ENCODE measurements at places on chromosomes 12 and 14.

DNA sequence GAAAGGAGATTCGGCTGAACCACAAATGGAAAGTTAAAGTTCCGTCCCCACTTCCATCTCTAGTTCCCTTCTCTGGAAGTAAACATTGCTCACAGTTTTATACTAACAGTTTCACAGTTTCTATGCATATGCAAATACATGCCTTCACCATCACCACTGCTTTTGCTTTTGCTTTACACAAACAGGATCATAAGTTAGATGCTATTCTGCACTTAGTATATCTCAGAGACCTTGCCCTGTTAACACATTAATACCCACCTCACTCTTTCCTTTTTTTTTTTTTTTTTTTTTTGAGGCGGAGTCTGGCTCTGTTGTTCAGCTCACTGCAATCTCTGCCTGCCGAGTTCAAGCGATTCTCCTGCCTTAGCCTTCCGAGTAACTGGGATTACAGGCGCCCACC is 890 bp downstream of the TEP1 start:
- no peak for DNase-seq

DNA sequence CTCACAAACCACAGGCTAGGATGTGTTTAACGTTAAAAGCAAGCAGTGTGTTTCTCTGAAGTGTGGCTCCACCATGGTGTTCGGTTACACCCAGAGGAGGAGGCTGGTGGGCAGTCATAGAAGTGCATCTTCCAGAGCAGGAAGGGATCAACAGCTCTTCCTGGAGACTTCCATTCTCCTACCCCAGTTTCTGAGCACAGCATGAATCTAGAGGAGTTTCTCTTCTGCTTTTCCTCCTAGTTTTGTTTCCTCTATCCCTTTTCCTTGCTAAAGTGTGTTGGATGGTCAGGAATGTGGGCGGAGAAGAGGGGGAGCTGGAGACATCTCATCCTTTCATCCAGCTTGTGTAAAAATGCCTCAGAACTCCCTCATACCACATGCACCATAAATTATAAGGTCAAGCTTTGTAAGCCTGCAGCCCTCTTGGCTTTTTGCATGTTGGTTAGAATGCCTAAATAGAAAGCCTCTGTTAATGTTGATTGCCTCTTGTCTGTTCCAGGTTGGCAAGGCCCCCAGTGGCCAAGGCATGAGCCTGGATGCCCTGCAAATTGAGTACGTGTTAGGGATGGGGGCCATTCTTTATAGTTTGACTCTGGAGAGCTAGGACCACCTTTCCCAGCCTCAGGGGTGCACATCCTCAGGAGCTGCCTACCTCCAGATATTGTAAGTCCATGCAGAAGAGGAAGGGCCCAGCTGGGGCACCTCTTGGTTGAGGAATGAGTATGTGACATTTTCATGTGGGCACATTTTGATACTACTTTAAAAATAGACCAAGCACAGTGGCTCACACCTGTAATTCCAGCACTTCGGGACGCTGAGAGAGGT is 4.0 kb upstream of the CKAP4 start:
- no peak for DNase-seq

DNA sequence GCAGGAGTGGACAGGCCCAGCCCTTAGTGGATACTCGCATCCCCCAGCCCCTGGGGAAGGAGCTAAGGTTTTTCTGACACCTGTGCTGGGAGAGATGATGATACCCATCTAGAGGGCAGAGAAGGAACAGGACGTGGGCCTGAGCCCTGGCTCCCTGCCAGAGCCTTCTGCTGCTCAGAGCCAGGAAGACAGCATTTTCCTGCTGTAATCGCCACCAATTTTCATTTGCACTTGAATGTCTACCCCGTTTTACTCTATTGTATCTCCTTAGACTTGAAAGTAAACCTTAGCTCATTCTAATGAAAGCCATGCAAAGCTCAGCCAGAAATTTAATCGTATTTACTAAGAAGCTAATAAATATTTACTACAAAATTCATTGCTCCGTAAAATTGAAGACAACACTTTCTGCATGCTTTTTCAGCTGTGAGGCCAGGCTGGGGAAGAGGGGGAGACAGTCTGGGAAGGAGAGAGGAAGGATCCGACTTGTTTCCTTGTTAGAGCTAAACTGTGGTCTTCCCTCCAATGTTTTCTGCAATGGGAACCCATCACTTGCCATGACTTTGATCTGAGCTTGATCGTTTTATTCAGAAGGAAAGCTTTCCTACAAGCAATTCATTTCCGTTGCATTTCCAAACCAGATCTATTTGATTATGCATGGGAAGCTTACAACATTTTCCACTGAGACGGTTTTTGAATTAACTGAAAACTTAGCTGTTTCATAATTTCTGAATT is 17.6 kb upstream of the TRAF3 start:
- DNase-seq = no peak

- no peak for DNase-seq
Measured at GRCh38 chr12:46900734-46901463, 75.1 kb upstream of the SLC38A4 start.

- peak; percentile 41 for DNase-seq
Measured at GRCh38 chr12:132084621-132085290, 59.4 kb downstream of the DDX51 start.

DNA sequence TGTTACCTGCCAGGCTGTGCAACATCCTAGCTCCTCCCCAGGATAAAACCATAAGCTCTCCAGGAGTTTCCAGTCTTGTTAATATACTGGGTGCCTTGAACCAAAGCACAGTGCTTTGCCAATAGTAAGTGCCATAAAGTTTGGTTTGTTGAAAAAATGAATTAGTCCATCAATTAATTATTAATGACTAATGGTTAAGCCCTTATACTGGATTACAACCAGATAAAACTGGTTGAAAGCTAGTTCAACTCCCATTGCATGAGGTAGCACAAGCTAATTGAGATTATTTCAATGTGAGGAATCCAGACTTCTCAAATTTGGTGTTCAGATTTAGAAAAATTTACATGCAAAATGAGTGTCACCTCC is 1.6 kb upstream of the KRT3 start:
- DNase-seq = no peak

DNA sequence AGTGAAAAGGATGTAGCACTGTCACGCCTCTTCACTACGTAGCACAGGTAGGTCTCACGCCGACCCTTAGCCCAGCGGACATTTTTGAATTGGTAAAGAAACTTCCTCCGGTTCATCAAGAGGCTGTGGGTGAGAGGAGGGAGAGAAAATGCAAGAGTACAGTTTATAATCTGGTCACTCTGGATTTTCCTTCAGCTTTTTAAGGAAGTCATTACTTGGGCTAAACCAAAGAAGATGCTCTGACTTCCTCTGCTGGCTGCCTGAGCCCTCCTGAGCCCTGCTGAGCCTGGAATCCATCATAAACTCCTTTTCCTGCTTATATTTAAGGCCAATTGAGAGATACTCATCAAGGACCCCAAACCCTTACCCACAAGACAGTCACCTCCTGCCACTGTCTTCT is 5.8 kb downstream of the AICDA start:
- no peak for DNase-seq

DNA sequence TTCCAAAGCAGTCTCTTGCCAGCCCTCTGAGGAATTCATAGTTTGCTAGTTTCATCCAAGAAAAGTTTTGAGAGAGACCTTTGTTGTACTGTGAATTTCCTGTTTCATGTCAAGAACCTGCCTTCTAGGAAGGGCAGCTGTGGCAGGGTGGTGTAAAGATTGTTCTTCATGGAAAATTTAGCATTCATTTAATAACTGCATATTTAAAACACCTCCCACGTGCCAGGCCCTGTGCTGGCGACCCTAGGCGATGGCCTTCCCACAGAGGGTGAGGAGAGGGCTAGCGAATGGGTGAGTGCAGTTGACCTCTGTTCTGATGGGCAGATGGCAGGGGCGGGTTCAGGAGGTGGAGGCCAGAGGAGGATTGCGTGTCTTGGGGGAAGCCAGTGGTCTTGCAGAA is 43.2 kb downstream of the MLXIP start:
- DNase-seq = no peak

DNA sequence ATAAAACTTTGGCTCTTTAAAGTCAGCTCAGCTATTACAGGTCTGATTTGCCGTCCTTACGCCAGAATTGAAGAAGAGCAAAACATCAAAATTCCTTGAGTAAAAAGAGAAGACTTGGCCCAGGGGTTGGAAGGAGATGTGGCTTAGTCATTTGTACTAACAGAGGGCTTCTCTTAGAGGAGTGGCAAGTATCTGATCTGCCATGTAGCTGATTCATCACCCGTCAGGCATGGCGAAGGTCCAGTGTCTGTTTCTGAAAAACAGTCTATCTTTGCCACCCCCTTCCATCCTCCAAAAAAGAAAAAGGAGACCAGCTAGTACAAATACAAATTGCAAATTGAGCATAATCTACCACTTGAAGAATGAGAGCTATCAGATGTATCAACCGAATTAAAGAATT is 91.9 kb downstream of the RAD52 start:
- DNase-seq = no peak

DNA sequence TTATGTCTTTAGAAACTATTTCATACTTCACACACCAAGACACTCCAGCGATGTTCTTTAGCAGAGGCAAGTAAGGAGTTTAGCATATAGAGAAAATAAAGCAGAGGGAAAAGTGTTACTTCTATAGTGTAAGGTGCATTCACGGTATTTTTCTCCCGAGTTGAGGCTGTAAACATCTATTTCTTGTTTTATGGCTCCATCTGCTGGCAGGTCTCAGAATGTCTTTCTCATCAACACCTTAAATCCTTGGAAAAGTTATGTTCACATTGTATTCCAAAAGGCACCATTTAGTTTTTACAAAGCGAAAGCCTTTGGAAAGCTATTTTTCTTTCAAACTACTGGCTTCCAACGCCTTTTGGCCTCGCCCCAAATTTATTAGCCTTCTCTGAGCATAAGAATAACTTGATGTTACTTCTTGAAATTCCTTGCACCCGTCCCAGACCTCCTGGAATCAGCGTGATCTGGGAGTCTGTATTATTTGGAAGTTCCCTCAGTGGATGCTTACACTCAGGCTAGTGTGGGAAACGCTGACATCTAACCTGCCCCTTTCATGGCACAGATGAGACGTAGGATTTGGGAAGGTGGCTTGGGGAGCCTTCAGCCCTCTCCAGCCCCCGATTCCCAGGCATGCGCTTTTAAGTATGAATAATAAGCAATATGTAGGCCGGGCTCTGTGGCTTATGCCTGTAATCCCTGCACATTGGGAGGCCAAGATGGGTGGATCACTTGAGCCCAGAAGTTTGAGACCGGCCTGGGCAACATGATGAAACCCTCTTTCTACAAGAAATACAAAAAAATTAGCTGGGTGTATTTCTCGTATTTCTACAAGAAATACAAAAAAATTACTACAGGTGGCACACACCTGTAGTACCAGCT is 1.9 kb upstream of the PIWIL1 start:
- peak; percentile 66 for DNase-seq

- DNase-seq = no peak
Measured at GRCh38 chr12:69047990-69048389, 115.0 kb upstream of the CPM start.

DNA sequence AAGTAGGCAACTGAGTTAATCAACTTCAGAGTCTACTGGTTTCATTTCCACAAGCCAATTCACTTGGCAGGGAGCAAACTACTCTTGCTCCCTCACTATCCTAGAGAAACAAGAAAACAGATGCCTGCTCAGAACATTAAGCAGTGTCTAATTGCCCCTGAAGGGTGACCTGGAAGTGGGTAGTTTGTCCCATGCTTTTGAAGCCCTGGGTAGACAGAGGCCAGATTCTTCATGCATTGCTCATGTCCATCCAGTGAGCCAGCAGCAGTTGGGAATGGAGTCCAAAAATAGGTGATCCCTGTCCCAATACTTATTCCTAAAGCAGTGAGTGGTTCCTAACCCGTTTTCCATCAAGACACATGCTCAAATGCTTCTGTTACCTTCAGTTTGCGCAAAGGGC is 48.8 kb downstream of the BICDL1 start:
- DNase-seq = no peak

- DNase-seq = no peak
Measured at GRCh38 chr14:53515276-53515675, 362.2 kb upstream of the DDHD1 start.

- no peak for DNase-seq
Measured at GRCh38 chr12:39830852-39831520, 211.4 kb upstream of the ABCD2 start.

GRCh38 chr14:104072586-104072985 is 12.9 kb upstream of the ASPG start:
- no peak for DNase-seq

GRCh38 chr12:113940357-113941207 is 25.5 kb downstream of the RBM19 start:
- no peak for DNase-seq

DNA sequence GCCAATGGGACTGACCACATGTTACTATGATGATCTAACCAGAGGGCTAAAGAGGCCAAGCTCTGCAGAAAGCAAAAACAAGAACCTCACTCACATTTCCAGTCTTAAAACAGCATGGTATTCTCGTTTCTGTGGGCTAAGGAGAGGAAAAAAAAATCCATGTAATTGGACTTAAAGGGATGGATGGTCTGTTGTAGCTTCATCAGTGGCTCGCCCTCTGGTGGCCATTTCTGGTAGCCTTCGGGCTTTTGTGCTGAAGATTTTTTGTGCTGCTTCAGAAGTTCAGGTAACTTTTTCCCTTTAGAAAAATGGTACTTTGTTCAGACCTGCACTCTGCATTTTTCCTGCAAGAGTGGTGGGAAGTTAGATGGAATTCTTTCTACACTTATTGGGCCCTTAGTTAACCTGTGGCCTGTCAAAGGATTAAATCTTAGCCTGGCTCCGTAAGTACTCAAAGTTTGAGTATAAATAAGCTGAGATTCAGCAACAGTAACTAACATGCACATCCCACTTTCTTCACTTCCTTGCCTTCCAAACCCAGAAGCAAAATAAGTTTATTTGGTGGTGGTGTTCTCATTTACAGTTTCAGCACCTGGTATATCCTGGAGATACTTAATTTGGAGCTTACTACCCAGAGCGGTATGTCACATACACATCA is 22.3 kb downstream of the DCAF4 start:
- DNase-seq = peak; percentile 23

DNA sequence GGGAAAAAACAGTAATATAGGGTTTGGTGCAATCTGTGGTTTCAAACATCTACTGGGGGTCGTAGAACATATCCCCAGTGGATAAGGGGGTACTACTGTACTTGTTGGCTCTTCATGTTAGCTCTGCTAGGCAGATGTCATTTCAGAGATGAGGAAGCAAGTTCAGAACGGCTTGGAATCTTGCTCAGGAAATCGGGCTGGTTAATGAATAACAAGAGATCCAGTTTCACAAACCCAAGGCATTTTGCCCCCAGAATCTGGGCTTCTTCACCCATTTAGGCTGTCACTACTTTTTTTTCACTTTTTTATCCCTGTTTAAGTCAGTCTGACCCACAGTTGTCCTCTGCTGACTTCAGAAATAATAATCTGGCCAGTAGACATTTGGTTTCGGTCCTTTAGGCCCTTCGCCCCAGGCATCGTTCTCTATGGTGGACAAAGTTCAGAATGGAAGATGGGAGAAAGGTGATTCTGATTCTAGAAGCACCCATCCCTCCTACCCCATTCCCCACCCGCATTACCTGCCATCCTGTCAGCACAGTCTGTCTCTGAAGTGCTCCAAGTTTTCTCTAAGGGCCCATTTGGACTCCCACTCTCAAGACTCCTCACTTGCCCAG is 4.5 kb downstream of the SUOX start:
- no peak for DNase-seq

- no peak for DNase-seq
Measured at GRCh38 chr12:3945671-3946070, 72.5 kb upstream of the PARP11 start.
